ENCODE measurements at places on chromosomes 7 and 10. TPM values are rescaled to one million over a fixed set of nuclear protein-coding genes. Genes with fewer than 3 reads are reported as not detected.

Gene DNAH11
- 1.3 TPM for total RNA-seq

- no peak for DNase-seq
Observed at GRCh38 chr7:12765431-12766100, 78.1 kb downstream of the ARL4A start.

Gene CFTR
- not detected for total RNA-seq

GRCh38 chr10:124155781-124156435 is 62.5 kb upstream of the CHST15 start:
- no peak for DNase-seq

GRCh38 chr10:66455304-66455703 is 470.5 kb upstream of the LRRTM3 start:
- DNase-seq, result no peak

DNA sequence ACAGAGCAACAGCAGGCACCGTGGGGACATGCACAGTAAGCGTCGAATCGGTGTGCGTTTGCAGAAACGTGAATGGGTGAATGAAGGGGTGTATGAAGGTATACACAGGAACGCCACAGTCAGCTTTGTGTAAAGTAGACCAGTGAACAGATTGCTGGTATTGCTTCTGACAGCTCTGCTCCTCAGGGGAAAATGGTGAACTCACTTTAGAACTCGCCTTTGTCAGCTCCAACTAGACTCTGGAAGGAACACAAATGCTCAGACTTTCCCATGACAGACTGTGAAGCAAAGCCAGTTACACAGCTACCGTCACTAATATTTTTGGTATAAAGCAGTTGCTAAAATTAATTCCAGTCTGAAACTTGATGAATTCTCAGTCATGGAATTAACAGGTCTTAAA is 78.9 kb downstream of the CUX1 start:
- no peak for DNase-seq

Gene CYP26C1
- 0.07 TPM for total RNA-seq

- DNase-seq, result no peak
Observed at GRCh38 chr7:122842971-122843370, 43.3 kb downstream of the CADPS2 start.

Data from activated CD4-positive, alpha-beta T cell treated with anti-CD3 and anti-CD28 coated beads, Interleukin-2, amount 10 ng/mL, durations not matched to agents 7 days and 5 days (primary cell).